ENCODE measurements at places on chromosomes 2 and 18. TPM values are rescaled to one million over a fixed set of nuclear protein-coding genes. Genes with fewer than 3 reads are reported as not detected.

The SIX3 gene
- not detected for total RNA-seq

The ACTG2 gene
- total RNA-seq = 3.1 TPM

The SOWAHC gene
- 18.7 TPM for total RNA-seq

The LBX2 gene
- total RNA-seq = 0.50 TPM

- DNase-seq = no peak
These were observed 21.6 kb upstream of the GYPC start for GRCh38 chr2:126634273-126634861.

DNA sequence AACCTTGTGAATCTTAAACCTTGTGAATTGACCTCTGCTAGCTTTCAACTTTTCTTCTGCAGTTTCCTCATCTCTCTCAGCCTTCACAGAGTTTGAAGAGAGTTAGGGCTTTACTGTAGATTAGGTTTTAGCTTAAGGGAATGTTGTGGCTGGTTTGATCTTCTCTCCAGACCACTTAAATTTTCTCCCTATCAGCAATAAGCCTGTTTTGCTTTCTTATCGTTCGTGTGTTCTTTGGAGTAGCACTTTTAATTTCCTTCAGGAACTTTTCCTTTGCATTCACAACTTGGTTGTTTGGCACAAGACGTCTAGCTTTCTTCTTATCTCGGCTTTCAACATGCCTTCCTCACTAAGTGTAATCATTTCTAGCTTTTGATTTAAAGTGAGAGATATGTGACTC lies 2.8 kb upstream of the CDCA7 start:
- DNase-seq = no peak

DNA sequence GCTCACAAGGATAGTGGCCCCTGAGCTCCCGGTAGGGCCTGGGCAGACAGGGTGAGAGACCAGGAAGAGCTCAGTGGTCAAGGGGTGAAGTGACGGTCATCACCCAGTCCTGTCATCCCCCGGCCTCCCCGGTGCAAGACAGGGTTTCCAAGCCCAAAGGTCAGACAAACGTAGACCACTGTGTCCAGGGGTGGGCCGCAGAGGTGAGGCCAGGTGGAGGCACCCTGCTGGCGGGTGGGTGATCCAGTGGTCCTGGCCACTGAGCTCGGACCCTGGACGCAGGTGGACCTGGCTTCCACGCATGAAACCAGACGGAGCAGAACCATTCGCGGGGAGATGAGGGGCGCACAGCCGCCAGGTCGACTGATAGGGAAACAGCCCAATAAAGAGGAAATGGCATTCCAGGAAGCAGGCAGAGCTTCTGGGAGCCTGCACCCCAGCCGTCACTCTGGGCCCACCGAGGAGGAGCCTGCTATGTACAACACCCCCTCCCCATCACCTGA lies 14.4 kb upstream of the SNED1 start:
- DNase-seq = no peak

- no peak for DNase-seq
These were observed 55.9 kb downstream of the ACVR1C start for GRCh38 chr2:157572725-157573124.

GRCh38 chr2:45813003-45813941 lies 161.8 kb downstream of the PRKCE start:
- no peak for DNase-seq

DNA sequence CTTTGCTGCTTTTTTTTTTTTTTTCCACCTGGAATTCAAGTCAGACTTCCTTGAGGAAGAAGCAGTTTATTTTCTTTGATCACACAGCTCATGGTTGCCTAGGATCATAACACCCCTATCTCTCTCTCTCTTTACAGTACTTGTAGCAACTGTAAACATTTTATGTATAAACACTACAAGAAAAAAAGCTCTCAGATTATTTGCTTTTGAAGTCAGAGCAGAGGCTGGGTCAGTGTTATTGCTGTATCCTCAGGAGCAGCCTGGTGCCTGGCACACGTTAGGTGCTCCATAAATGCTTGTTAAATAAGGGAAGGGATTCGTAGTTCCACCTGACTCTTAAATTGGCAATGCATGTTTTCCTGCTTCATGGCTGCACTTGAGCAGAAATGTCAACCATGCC lies 221.2 kb downstream of the TGIF1 start:
- DNase-seq = no peak

GRCh38 chr2:218019411-218020060 lies 16.7 kb upstream of the TNS1 start:
- DNase-seq = peak; percentile 35

Measured in thyroid gland (tissue), 4 donors.